ENCODE measurements at places on chromosomes 2 and 18.

GRCh38 chr2:142843731-142844130, 33.7 kb upstream of the KYNU start:
- no peak for DNase-seq

DNA sequence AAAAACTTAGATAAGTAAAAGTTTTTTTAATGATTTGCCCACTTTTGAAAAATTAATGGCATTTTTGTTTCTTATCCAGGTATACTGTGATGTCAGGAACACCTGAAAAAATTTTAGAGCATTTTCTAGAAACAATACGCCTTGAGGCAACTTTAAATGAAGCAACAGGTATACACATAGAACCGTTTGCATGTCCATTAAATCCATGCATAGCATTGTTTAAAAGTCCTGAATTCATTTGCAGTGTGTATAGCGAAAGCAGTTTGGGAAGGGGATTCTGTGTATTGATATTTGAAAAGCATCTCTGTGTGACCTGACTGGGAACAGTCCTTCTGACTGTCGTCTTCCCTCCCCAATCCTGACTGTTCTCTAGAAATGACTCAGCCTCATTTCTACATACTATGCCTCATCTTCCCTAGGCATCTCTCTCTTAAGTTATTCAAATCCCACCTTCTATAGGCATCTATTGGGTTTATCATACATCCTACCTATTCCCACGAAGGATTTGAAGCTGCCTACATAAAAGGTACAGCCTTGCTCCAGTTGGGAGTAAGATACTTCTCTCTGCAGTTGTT, 79.2 kb upstream of the MAP3K20 start:
- no peak for DNase-seq

GRCh38 chr2:233513953-233514655, 52.5 kb downstream of the USP40 start:
- DNase-seq: no peak

GRCh38 chr2:237503201-237503600, 16.1 kb downstream of the MLPH start:
- DNase-seq: no peak

- DNase-seq: no peak
These were observed 38.2 kb downstream of the ANKMY1 start for GRCh38 chr2:240519396-240520129.

DNA sequence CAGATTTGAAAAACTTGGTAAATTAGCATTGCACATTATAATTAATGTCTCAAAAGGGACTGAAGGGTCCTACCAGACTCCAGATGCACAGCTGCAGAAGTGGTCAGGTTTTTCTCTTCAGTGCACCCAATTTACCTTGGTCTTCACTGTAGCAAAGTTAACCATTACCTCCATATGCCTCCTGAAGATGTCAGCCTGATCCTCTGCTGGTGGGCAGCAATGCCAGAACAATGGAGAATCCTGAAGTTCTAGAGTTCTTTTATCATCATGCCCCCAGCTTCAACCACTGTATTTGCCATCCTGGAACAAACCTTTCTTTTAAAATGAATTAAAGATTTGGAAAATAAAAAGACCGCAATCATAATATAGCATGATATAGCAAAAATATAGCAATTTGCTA, 1774.8 kb upstream of the CELF4 start:
- no peak for DNase-seq

DNA sequence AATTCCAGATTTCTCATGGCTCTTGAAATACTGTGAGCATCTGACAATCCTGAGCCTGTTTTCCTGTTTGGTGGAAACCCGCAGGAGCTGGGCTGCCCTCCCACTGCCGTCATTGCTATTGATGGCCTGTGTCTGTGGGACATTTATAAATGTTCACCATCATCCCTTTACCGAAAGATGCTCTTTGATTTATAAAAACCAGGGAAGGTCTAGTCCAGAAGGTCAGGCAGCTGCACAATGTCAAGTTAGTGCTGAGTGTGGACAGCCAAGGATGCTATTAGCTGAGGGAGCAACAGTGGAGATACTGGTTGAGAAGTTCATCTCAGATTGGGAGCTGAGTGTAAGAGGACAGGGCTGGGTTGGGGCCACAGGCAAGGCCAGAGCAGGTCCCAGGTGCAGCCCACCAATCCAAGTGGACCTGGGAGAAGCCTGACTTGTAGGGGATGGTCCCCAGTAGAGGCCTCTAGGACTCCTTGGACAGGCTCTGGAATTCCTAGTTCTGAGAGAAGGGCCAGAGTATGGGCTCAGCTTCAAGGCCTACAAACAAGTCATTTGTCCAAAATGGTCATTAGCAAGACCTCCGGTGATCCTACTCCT, 55.1 kb downstream of the COPS8 start:
- no peak for DNase-seq

DNA sequence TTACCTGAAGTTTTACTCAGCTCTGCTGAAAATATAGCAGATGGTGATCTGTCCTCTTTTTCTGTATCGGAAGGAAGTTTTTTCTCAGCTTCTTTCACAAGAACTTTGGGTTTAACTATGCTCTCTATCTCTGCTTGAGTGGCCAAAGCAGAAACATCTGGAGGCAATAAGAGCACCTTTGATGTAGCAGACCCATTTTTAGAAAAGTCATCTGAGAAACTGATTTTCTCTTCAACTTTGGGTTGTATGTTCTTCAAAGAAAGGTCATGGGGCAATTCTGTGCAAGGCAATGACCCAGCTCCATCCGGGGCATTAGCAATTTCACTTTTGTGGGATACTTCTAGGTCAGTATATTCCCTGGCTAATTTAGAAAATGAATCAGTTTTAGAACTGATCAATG, 25.2 kb downstream of the RTN4 start:
- DNase-seq: no peak

DNA sequence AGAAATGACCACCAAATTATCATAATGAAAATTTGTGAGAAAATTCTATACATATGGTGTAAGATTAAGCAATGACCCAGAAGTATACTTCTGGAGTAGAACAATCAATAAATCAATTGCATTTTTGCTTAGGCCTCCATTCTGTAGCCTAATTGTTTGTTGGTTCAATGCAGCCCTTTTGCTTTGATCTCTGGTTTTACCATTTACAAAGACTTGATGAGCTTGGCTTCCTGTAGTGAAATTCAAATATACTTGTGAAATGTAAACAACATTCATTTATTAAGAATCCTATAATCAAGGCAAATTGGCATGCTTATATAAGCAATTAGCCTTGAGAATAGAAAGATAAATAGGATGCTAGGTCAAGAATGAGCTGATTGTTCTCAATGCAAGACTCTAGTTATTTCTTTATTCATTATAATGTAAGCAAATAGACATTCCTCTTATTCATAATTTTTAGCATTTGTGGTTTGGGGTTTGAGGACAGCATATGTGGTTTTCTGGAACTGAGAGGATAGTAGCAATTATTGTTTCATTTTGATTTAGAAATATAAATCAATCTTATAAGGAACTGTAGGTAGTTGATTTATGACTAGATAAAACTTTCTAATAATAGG, 9.7 kb downstream of the FMNL2 start:
- DNase-seq: no peak

DNA sequence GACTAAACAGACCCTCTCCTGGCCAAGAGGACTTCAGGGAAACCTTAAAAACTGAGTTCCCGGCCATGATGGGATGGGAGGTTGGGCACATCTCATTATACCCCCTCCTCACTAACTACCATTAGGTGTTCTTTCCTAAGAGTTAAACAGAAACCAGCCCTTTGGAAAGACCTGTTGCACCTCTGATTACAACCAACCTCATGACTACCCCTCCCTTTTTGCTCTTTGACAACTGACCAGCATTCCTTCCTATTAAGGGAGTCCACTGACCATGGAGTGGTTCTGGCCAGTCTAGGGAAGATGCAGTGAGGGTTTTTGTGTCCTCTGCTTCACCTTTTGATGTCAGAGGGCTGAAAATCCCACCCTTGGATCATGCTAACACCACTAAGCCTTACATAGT, 44.5 kb upstream of the FRZB start:
- DNase-seq: no peak

DNA sequence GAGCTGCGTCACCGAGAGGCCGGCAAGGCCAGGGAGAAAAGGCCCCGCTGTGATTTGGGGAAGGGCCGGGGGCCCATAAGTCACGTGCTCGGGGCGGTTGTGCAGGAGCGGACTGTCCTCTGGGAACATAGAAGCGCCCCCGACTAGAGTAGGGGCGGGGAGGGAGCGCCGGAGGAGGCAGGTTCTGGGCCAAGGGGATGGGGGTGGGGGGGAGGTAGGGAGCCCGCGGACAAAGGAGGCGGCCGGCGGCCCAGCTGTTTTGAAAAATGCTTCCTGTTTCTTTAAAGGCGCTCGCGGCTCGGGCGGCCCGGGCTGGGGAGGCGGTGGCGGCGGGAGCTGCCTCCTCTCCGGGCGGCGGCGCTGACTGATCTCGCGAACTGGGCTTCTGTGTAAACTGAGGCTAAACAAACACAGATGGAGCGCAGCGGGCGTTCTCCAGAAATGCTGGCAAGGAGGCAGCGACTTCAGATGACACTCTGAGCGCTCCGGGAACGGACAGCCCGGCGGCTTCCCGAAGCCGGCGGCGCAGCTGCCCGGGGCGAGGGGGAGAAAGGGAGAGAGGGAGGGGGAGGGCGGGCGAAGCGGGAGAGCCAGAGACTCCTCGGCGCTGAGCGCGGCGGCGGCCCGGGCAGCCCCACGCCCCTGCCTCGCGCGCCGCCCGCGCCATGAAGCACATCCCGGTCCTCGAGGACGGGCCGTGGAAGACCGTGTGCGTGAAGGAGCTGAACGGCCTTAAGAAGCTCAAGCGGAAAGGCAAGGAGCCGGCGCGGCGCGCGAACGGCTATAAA, at the start of gene ATOH8:
Gene ATOH8 (plus strand): TSS at position 467 of the 788 bp plus-strand sequence. CDS start 199 bp downstream, at position 666.
- DNase-seq: no peak

GRCh38 chr2:27754138-27754588, 17.4 kb upstream of the MRPL33 start:
- DNase-seq: peak; percentile 32

DNA sequence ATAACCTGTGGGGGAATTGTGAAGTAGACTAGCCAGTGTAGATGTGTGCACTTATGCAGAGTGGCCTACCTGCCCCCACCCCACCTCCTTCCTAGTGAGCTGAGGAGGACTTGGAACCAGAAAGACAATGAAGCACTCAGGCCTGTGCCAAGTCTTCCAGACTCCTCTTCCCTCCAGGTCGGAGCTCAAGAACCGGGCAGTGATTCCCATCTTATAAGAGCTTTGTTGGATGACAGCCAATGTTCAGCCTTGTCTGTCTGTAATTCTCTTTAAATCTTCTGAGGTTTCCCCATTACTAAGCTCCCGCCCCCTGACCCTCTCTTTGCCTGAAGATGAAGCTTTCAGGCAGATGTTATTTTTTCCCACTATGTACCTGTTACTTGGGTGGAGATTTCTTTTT, 121.0 kb downstream of the SMAD2 start:
- no peak for DNase-seq

DNA sequence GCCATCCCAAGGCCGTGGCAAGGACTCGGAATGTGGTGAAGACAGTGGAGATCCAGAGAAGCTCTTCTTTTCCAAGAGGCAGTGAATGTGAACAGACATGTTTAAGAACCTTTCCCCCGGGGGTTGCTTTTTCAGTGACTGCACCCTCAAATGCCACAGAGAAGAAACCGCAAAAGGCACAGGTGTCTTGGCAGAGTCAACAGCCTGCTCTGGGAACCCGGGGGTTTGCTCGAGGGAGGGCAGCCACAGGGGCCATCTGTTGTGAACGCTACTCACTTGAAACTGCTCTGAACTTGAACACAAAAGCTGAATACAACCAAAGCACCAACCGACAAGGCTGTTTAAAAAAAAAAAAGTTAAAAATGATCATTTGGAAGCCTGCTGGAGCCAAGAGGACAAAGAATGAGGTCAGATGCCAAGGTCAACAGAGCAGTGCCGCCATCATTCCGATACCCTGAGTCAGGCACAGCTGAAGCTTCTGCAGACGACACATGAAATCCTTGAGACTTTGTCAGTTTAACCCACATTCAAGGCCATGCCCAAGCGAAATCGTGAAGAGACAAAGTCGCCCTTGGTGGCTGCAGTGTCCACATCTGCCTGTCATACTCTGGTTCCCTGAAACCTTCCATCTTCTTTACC, 47.4 kb downstream of the PSMG2 start:
- no peak for DNase-seq

DNA sequence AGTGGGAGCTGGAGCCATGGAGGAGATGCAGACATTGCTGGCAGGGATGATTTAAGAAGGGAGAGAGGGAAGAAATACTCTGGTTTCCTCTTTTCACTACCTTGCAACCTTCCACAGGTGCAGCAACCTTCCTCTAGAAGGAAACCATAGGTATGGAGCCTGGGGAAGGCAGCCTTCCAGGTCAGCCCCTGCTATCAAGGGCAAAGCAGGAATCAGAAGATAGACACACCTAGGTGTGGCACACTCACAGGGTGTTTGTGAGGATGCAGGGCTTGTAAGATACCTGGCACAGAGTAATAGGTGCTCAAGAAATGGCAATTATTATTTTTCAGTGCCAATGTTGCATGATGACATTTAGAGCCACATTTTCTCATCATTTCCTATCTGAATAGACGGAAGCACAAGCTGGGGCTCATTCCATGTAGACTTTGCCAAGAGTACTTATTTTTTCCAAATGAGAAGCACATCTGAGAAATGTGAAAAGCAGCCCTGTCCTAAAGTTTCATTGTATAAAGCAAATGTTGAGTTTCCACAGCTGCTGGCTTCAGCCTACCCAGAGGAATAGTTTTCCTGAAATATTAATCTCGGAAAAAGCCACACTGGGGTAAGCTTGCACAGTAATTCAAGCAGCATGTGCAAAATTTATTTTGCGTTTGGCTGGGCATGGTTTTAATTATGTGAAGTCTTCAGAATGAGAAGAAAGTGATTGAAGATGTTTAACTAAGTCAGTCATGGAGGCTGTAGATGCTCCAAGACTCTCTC, 20.6 kb downstream of the EVA1A start:
- no peak for DNase-seq

DNA sequence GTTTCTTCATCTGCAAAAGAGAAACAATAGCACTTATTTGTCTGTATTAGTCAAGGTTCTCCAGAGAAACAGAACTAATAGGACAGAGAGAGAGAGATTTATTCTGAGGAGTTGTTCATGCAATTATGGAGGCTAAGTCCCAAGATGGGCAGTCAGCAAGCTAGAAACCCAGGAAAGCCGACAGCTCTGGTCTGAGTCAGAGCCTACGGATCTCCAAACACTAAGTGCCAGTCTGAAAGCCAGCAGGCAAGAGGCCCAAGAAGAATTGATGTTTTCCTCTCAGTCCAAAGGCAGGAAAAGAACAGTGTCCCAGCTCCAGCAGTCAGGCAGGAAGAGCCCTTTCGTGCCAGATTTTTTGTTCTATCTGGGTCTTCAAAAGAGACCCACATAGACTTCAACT, 36.5 kb upstream of the SLC66A3 start:
- no peak for DNase-seq
